ENCODE measurements at places on chromosomes 6 and 20. TPM values are rescaled to one million over a fixed set of nuclear protein-coding genes. Genes with fewer than 3 reads are reported as not detected.

- DNase-seq = no peak
Observed at GRCh38 chr6:30483677-30484279, 5.5 kb upstream of the HLA-E start.

DNA sequence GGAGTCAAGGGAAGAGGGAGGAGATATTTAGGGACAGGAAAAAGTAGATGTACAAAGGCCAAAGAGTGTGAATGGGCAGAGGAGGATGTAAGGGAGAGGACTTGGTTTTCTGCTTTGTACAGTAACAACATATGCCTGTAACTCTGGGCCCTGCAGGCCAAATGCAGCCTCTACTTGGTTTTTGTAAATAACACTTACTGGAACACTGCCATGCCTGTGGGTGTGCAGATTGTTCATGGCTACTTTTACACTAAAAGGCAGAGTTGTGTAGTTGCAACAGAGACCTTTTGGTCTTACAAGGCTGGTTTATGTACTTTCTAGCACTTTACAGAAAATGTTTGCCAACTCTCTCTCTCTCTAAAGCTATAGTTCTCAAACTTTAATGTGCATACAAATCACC is 157.1 kb downstream of the PHACTR1 start:
- no peak for DNase-seq

DNA sequence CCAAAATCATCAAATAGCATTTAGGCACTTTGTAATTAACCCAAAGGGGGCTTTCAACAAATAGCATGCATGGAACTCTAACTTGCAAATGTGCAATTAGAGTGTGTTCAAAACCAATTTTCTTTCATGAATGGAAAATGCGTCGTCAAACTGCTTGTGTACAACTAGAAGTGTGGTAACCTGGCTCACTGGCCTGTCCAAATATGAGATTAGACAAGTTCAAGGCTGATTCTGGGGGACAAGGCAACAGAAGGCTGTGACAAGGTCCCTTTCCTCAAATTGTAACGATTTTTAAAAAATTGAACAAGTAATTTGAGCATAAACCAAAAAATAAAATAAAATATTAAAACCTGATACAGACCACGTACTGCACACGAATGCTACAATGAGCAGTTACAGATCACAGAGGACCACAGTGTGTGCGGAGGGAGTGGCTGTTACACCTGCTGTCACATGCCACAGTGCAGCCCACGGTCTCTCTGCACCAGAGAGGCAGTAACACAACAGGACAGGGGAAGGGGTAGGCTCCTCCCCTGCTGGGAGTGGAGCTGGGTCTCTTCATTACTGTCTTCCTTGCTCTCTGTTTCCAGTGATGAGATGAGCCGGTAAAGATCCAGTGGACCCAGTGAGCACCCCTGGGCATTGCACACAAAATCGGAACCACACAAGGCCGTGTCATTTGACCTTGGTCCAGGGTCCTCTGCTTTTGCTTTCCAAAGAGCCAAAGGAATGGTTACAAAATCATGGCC is 252.2 kb upstream of the PDE10A start:
- no peak for DNase-seq

GRCh38 chr6:31969712-31970603 is 2.0 kb downstream of the DXO start:
- DNase-seq = no peak

The L3MBTL3 gene
- total RNA-seq = 3.2 TPM
